GM12892 (cell line): ENCODE measurements at places on chromosomes 2 and 18.

GRCh38 chr2:240392948-240393830, 42.3 kb upstream of the GPC1 start:
- peak; percentile 13 for DNase-seq

DNA sequence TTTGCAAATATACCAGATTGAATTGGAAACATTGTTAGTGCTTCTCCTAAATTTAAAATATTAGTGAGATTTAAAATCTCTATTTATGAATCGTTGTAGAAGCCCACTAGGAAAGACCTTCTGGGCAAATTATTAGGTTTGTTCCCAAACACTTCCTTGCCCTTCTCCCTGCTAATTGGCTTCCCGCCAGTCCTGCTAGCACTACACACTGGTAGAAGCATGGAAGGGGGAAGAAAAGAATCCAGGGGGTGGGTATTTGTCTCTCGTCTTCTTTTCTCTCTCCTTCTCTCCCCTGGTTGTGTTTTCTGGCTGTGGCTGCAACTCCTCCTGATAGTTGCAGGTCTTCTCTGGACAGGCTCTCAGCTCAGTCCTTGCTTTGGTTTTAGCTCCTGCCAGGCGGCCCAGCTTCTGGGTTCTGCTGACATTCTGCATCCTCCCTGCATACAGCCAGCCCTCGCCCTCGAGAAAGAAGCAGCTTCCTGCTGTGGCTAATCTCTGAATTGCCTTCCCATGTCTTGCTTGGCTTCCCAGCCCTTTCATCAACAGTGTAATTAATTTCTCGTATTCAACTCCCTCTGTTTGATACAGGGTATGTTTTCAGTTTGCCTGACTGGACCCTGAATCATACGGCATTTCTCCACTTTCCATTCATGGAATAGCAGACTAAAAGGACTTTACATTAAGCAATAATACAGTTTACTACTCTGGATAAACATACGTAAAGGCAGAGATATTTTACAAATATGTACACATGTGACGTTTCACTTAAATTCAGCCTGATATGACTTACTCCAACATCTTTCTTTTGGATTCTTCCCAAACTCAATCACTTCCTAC, 6.9 kb upstream of the PARD3B start:
- DNase-seq, result no peak

- DNase-seq, result no peak
Measured at GRCh38 chr2:104233591-104233990, 620.3 kb upstream of the POU3F3 start.

DNA sequence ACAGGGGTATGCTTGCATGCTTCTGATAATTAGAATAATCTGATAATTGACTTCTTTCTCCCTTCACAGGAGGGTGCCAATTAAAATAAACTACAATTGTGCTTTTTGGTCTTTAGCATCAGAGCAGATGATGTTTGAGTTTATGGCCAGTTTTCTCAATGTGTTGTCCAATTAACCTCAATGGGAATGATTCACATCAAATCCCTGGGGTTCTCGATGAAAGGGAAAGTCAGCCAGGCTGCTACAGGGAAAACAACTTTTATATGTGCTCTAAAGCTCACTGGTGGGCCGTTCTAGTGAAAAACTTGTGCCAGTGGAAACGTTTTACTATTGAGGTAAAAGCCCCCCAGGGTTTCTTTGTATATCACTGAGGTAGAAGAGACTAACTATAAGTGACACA, 887.3 kb upstream of the CRIM1 start:
- DNase-seq, result no peak

DNA sequence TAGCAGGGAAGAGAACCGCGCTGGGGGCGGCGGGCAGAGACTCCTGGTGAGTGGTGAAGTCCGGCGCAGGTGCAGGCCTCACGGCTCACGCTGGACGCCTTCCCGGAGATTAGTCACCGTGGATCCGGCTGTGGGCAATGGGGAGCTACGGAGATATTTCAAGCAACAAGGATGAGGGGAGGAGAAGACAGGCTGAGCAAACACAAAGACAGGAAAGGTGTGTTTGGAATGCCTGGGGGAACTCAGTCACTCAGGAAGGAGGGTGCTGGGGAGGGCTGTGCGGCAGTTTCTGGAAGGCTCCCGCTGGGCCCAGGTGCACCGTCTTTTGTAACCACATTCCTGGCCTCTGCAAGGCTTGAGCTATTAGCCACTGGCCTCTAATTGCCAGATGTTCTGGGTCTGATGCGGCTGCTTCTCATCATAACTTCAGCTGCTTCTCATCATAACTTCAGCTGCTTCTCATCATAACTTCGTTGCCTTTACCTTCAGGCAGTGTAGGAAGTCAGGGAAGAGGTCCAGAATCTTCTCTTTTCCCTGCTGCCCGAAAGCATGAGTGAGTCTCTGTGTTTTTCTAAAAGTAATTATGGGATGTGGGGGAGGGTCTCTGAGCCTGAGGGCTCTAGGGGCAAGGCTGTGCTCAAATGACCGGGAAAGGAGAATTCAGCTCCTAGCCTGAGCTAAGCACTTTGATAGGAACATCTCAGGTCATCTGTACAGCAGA, 118.9 kb downstream of the PXDN start:
- no peak for DNase-seq

DNA sequence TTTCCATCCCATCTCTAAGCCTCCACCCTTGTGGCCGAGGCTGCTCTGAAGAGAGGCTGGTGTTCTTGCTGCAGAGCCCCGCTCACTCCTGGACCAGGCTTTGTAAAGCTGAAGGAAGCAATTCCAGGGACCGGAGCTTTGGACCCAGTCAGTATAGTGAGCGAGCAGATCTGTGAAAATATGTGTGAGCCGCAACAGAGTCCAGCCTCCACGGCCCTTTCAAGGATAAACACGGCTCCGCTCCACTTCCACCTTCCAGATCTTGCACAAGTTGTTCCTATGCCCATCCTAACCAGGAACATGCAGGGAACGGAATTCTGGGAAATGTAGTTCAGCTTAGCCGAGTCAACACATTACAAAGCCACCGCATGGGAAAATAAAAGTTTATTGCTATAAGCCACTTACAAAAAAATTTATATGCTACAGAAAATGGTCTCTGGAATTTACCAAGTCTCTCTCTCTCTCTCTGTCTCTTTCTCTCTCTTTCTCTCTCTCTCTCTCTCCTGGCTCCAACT, 151.7 kb upstream of the ZNF521 start:
- DNase-seq, result no peak

DNA sequence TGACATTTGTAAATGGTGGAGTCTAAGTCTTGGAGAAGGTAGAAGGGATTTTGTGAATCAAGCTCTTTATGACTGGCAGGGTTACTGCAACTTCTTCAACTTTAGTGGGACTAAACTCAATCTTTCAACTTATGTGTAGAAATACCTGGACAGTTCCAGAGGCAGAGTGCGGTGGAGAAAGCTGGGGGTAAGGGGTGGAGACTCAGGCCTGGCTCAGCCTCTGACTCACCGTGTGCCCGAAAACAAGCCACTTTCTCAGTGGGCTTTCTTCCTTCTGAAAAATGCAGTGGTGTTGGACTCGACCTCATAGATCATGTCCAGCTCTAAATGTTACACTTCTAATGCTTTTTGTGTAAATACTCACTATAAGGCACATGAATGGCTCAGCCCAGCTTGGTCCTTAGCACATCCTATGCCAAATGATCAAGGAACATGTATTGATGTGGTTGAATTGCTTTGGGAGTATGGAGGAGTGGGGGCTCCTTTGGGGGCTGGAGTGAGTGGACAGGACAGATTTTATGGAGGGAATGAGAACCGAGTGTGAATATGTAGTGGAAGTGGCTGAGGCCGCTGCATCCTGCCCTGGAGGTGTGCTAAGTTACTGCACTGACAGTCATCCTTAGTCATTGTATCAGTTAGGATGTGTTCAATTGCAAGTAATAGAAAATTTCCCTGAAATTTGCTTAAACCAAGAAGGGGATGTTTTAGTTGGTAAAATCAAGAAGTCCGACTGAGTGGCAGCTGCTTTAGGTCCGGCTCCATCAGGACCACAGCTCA, 32.2 kb upstream of the IGFBP5 start:
- no peak for DNase-seq

DNA sequence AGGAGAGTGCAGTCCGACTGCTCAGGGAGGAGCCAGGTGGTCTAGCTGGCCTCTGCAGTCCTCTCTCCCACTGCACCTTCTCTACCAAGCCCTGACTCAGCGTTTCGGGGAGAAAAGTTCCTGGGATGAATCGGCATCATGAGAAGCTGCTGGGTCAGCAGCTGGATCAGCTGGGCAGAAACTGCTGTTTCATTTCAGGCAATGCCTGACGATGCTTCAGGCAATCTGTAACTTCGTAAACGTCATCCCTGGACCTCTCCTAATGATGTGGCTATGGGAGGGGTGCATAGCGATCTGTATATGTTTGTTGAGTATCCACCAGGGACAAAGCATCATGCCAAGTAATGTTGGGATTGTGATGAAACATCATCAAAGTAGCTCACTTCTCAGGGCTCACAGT, 20.7 kb downstream of the LIPG start:
- DNase-seq, result no peak

- DNase-seq, result no peak
Measured at GRCh38 chr18:11500153-11501122, 109.0 kb upstream of the SLC35G4 start.

- DNase-seq, result peak; percentile 21
Measured at GRCh38 chr2:75053484-75054112, 95.2 kb downstream of the POLE4 start.

- no peak for DNase-seq
Measured at GRCh38 chr2:21800356-21800755, 676.6 kb downstream of the TDRD15 start.

GRCh38 chr2:224040753-224041152, 1.7 kb upstream of the SERPINE2 start:
- no peak for DNase-seq

DNA sequence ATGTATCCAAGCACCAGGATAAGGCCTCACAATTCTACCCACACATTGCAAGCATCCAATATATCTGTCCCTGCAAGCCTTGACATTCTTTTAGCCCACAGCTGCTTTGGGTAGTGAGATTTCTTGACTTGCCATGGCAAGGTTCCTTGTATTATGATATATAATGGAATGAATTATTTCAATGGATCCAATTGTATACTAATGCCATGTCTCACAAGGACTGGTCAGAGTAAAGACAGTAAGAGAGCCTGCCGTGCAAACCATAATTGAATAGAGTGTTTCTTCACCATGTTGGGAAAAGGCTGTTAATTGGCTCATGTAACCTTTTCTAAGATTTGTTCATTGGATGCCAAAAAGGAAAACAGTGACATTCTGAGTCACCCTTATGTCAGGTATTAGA, 64.3 kb upstream of the RBBP8 start:
- no peak for DNase-seq

GRCh38 chr2:194706179-194706578, 950.8 kb upstream of the SLC39A10 start:
- DNase-seq, result no peak

GRCh38 chr2:170034596-170034995, 143.4 kb upstream of the MYO3B start:
- DNase-seq, result no peak

DNA sequence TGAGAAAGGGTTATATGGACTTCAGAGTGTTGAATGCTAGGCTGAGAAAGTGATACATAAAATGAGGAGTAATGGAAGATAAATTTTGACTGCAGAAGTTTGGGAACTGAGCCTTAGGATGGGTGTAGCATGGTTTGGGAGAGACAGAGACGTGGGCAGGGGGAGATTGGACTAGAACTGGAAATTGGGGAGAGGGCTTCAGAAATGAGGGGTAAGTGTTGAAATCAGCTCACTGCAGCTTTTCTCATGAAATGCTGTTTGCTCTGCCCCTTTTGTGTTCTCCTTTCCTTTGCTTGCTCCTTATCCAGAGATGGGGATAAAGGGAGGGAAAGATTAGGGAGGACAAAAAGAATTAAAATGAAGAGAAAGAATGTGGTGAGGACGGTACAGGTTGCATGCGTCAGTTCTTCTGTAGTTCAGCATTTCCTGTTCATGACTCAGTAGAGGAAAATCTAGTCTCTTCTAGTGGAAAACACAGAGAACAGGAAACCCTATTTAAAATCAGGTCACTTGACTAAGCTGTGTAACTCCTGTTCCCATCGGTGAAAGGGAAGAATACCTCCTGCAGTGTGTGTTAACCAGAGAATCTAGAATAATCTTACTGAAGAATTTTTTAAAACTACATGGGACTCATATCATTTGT, 105.6 kb downstream of the CRIM1 start:
- no peak for DNase-seq

- no peak for DNase-seq
Measured at GRCh38 chr2:3001615-3002560, 375.7 kb downstream of the EIPR1 start.

GRCh38 chr2:3175568-3175955, 202.1 kb downstream of the EIPR1 start:
- DNase-seq, result no peak

DNA sequence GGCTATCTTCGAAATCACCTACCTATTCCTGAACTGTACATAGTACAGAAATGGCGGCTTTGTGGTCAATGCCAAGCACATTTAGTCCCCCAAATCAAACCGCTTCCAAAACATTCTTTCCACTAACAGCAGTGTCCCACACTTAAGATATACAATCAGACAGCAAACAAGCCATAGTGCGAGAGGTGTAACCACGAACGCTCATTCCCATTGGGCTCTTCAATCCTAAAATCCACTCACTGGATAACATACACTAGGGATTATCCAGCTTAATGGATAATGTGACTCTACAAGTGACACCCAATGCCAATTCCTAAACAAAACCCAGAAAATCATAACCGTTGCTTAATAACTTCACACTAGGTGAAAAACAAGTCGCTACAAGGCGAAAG, 2.0 kb downstream of the XPO1 start:
- DNase-seq, result no peak

DNA sequence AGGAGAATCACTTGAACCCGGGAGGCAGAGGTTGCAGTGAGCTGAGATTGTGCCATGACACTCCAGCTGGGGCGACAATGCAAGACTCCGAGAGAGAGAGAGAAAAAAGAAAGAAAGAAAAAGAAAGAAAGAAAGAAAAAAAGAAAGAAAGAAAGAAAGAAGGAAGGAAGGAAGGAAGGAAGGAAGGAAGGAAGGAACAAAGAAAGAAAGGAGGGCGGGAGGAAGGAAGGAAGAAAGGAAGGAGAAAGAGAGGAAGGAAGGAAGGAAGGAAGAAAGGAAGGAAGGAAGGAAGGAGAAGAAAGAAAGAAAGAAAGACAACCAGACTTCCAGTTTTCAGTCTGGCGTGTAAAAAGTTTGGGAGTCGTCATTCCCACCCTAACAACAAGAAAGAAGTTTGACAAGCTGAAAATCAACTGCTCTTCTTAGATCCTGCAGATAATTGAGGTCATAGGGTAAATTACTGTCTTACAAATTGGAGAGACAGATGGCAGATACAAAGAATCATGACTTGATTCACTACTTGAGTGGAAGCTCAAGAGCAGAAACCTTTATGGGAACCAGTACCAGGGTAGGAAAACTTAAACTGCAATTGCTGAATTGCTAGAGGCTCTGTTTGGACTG, 15.1 kb upstream of the CYP27C1 start:
- no peak for DNase-seq

DNA sequence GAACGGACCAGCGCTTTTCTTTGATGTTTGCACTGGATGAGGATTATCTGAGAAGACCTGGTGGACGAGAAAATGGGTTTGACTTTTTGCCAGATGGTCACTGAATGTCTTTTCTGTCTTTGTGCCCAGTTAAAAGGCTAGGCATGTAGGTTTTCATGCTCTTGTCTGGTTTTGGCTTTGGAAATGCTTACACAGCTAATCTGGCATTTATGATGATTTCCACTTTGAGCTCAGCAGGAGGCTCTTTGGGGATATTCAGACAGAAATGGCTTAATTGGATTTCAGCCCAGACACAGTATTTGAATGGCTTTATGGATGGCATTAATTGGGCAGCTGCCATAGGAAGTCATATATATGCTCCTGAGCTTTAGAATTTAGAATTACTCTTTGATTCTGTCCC, 59.6 kb downstream of the NCK2 start:
- no peak for DNase-seq

GRCh38 chr2:233801357-233802131, 23.4 kb downstream of the MROH2A start:
- no peak for DNase-seq
